ENCODE measurements at places on chromosomes 3 and 15.

DNA sequence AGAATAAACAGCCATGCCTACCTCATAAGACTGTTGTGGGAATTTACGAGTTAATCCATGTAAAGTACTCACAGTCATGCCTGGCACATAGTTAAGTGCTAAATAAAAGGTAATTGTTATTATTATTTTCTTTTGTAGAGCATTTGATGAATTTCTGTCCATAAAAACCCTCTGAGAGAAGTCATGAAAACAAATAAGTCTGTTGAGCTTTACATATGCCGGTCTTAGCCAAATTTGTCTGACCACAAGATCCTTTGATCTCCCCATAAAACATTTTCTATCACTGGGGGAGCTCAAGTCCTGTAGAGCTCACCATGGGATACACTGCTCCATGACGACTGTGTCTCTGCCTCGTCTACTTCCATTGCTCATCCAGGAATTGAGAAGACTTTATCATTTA lies 114.0 kb downstream of the MAGI1 start:
- DNase-seq, result no peak

DNA sequence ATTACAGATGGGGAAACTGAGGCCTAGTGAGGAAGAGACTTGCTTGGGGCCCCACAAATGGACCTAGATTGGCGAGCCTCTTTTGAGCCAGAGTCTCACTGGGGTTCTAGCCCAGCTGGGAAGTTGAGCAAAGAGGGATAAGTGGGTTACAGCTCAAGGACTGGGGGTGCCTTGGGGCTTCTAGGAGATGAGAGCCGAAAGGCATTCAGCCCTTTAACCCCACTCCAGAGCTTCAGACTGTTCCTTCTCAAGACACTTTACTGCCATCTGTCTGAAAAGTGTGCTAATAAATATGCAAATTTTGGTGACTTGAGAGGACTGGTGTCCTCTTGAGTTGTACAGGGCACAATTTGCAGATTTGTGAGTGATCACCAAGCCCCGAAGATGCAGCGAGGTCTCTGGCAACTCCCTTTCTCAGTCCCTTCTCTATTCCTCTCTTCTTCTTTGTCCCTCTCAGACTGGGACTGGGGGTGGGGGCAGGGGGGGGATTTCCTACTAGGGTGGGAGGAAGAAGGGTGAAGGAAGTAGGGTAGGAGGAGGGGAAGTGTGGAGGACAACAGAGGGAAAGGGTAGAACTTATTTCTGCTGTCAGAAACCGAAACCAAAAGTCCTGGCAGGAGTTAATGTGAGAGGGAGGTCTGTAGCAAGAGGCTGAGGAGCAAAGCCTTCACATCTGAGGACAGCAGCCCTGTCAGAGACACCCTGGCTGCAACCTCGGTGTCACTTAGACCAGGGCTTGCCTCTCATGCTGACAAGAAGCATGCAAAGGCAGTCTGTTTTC lies 16.2 kb upstream of the ANKDD1A start:
- no peak for DNase-seq

- DNase-seq, result no peak
Observed at GRCh38 chr3:50658416-50658815, 16.3 kb upstream of the DOCK3 start.

- DNase-seq, result no peak
Observed at GRCh38 chr3:77122652-77123051, 82.8 kb downstream of the ROBO2 start.

DNA sequence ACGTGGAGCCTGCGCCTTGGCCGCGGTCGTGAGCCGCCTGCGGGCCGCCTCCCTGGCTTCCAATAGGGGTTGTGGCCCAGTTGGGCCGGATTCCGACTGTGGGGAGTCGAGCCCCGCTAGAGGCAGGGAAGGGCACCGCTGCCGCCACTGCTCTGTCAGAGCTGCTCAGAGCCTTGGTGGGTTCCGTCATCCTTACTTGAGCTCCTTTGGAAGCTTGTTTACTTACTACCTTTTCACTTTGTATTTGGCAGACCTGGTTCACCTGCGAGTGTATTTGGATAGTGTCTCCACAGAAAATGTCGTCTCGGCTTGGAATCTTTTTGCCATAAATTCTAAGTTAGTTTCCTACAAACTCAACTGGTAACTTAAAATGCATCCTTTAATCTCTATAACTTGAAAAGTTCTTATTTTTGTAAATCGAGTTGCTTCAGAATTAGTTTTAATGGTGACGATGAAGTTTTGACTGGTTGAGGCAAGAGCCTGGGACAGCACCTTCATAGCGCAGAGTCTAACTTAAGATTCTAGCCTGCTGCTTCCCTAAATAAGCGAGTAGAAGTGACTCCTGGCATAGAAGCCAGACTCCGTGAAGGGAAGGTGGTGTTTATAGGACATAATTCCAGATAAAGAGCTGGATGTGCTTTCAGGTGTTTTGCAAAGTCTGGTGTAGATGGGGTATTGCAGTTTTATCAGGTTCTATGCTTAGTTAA lies 800 bp downstream of the DAG1 start:
- DNase-seq, result no peak

DNA sequence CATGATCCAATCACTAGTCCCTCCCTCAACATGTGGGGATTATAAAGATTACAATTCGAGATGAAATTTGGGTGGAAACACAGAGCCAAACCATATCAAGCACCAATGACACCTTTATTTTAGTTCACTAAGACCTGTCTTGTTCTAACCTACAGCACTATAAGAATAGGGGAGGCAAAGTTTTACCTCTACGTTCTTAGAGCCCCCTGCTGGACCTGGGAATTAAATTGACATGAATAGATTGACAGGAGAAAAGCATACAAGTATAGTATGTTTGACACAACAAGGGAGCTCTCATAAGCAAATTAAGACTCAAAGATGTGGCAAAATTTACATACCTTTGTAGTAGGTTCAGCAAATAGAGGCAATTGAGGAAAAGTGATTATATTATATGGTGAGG lies 974.4 kb upstream of the ALCAM start:
- no peak for DNase-seq

DNA sequence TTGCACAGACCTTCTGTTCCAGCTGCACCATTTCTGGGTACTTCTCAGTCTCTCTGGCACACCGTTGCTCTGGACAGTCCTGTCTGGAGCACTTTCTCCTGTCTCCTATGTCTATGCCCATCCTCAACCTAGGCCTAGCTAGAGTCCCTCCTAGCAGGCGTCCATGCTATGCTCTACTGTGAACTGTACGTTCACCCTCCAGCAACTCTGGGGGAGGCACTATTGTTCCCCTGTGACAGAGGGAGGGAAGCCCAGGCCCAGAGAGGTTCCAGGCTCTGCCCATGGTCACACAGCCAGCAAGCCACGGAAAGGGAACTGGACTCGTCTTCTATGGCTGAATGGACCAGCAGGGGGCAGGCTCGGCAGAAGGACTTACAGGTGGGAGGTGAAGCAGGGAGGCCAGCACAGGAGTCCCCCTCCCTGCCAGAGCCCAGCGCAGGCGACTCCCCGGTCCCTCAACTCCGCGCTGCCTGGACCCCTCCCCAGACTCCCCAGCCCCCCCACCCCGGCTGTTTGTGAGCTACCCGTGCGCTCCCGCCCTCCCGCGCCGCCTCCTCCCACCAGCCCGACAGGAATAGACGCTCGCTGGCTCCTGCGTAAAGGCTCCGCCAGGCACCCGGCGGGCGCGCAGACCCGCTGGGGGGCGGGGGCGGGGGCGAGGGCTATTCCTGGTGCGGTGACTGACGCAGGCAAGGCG lies 1.7 kb upstream of the LINGO1 start:
- DNase-seq, result peak; percentile 87

- no peak for DNase-seq
Observed at GRCh38 chr3:184601576-184602371, 40.2 kb downstream of the EPHB3 start.

GRCh38 chr3:129836381-129837064 lies 57.0 kb downstream of the TMCC1 start:
- DNase-seq, result no peak

DNA sequence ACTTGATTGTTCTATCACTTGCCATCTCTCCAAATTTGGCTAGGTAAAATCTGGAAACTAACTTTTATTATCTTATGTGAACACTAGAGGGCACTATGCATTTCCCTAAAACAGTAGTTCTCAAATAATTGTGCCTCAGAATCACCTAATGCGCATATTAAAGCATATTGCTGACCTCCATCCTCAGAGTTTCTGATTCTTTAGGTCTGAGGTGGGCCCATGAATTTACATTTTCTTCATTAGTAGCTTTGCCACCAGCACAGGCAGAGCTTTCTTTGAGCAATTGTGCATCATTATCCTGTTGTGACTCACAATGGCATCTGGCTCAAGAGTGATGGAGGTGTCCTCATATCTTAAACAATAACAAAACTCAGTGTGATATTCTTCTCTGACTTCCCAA lies 17.5 kb upstream of the BCHE start:
- no peak for DNase-seq

GRCh38 chr3:148173851-148174250 lies 523.9 kb upstream of the AGTR1 start:
- no peak for DNase-seq

GRCh38 chr15:68609629-68610028 lies 30.8 kb downstream of the CORO2B start:
- no peak for DNase-seq

DNA sequence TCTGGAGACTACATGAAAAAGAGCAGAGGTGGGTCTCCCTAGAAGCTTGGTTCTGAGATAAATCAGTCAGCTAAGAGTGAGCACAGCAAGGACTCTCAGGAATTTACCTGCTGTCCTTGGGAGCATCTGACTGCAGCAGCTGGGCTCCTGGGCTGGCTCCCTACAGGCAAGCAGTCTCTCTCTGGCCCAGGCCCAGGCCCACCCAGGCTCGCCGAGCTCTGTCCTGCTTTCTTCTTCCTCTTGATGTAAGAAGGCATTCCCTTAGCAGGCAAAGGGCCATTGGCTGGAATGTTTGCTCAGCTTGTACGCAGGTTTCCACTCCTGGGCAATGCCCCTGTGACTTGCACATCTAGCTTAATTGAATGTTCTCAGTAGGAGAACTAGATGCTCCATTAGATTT lies 4.3 kb upstream of the RBP2 start:
- no peak for DNase-seq

- no peak for DNase-seq
Observed at GRCh38 chr3:59515966-59516365, 466.1 kb upstream of the CFAP20DC start.

- DNase-seq, result peak; percentile 98
Observed at GRCh38 chr3:170358042-170359010, 811 bp downstream of the SKIL start.

GRCh38 chr3:10977892-10978510 lies 14.5 kb upstream of the SLC6A1 start:
- no peak for DNase-seq

DNA sequence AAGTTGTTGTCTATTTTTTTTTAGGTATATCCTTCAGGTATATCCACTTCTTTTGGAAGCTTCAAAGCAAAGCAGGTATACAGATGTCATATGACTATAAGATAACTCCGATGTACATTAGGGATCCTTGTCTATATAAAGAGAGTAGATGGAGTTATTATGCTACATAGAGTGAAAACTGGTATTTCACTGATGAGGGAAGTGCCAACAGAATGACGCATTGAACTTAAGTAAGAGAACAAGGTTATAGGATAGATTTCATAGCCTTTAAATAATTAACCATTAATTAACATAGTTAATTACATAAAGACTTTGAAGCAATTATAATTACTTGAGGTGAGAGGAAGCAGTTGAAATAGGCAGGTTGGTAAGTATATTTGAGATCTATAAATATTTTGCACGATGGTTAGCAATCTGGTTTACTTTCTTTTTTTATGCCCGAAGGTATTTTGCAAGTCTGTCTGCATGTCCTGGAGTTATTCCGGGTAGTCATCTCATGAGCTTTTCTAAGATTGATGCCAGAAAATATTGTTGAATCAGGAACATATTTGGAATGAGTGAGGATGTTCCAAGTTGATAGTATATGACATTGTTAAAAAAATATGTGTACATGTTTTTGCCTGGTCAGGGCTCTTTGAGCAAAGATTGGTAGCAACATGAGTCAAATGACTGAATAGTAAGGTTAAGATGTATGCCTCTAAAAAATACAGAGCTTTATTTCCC lies 299.5 kb upstream of the KCNMB2 start:
- DNase-seq, result no peak

DNA sequence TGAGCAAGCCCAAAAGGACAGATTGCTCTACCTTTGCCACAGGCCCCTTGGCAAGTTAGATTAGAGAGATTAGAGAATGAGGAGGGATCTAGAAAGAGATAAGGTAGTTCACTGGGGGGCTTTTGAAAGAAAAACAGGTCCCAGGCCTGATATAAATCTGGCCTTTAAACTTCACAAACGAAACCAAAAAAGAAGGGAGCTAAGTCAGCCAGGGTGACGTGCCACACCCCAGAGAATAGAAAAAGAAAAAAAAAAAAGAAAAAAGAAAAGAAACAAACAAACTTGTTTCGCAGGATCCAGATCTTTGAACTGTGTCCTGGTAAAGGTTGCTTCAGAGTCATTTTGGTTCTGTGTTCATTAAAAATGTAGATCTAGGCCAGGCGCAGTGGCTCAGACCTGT lies 3.6 kb downstream of the KAT2B start:
- DNase-seq, result no peak

- DNase-seq, result no peak
Observed at GRCh38 chr15:64527263-64527984, 67.0 kb downstream of the ZNF609 start.

DNA sequence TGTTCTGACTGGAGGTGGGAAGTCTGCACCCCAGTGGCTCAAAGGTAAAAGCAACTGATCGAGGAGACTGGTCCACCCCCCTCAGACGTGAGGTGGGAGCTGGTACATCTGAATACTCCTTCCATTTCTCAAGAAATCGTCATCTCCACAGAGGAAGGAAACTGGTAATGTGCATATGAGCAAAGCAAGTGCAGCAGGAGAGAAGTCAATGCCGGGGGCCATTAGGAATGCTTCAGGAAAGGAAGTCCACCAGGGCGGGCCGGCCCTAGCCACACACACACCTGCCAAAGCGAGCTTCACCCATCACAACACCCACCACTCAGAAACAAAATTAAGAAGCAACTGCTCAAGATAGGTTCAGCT lies 8.5 kb downstream of the TBC1D2B start:
- no peak for DNase-seq

GRCh38 chr15:65902373-65902772 lies 33.1 kb downstream of the RAB11A start:
- DNase-seq, result peak; percentile 92

All from Calu3 (cell line).